ENCODE measurements at places on chromosomes 5 and 9. TPM values are rescaled to one million over a fixed set of nuclear protein-coding genes. Genes with fewer than 3 reads are reported as not detected.

The ARSI gene
- 26.6 TPM for total RNA-seq

The NUTM2G gene
- total RNA-seq = not detected

The ARL10 gene
- total RNA-seq = 0.59 TPM

The ROPN1L gene
- 2.9 TPM for total RNA-seq

The TMEM232 gene
- total RNA-seq = not detected

Data from A549 treated with Mapracorat at 1 μM for 4 hours (cell line).